ENCODE measurements at places on chromosomes 6 and 20.

GRCh38 chr6:111770263-111771093 is 102.8 kb downstream of the FYN start:
- DNase-seq = no peak

DNA sequence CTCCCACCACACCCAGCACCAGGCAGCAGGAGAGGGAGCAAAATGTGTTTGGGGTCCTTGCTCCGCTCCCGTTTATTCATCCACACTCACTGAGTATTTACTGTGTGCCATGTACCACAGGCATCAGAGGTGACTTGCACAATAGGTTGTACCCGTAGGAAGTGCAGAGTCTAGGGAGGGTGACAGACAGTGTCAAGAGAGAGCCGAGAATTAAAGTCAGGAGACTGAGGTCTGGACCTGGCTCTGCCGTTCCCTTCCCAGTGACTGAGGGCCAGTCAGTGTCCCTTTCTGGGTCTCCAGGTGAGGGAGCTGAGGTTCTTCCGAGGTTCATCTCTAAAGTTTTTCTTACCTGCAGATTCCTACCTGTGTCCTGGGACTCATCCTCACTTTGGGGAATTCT is 22.3 kb downstream of the TTBK1 start:
- no peak for DNase-seq

DNA sequence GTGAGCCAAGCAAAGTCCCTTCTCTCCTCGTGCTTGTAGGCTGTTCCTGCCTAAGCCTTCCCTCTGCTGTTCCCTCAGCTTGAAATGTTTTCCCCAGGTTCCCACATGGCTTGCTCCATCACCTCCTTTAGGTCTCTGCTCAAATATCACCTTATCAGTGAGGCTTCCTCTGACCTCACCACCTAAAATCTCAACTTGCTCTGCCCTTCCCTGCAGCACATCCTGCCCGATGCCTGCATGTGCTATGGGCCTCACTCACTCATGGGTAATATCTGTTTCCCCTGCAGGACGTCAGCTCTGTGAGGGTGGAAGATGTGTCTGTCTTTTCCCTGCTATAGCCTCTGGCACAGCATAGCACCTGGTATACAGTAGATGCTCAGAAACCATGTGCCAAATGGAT is 29.9 kb upstream of the FKBP1A start:
- no peak for DNase-seq

GRCh38 chr20:37686762-37687477 is 6.9 kb upstream of the CTNNBL1 start:
- no peak for DNase-seq
